ENCODE measurements at places on chromosomes 4 and X.

GRCh38 chr4:1578251-1578773 lies 105.8 kb downstream of the FAM53A start:
- no peak for DNase-seq

- no peak for DNase-seq
Measured at GRCh38 chrX:298993-299392, 17.8 kb downstream of the PLCXD1 start.

DNA sequence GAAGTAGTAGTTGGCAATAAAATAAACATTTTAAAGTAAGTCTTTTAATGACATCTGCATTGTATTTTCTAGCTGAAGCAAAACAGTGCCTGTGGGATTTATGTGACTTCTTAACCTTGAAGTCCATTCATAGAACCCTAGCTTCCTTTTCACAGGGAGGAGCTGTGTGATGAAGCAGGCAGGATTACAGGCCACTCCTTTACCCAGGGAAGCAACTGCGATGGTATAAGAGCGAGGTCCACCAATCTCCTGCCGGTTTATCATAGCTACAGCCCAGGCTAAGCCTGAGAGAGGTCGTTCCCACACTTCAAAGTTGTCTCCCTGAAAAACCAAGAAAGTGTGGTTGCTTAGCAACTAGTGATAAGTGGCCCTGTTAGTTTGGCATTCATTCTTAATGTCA lies 7.0 kb downstream of the RPL36A start:
- no peak for DNase-seq

DNA sequence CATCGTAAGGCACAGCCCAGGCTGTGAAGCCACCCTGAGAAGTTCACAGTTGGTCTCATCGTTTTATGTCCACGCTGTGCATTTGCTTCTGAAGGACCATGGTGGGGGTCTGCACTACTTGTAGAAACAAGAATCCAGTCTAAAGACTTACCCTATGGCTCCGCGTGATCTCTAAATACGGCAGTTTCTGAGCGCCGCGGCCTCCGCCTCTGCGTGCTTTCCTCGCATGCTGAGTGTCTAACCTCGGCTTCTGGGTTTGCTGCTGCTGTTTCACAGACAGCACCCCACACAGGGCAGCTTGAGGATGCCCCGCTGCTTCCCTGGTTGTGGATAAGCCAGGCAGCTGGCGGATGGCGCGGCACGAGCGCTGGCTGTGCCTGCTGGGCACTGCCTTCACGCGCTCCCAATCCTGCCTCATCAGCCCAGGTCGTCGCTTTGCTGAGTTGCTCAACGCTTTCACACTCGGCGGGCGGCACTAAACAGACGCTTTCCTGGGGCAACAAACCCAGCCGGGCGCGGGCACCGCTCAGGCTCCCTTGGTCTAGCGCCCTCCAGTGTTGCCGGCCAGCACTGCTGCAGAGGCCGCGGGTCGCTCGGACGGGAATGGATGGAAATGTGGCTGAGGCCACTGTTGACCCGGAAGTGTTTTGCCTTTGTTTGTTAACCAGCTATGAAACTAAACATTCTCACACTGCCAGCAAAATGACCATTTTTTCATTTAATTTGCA lies 39.2 kb downstream of the FGFRL1 start:
- peak; percentile 69 for DNase-seq

- DNase-seq: no peak
Measured at GRCh38 chr4:34158878-34159277, 2085.4 kb downstream of the ARAP2 start.

GRCh38 chr4:181350615-181351415 lies 892.4 kb upstream of the TENM3 start:
- DNase-seq: no peak

DNA sequence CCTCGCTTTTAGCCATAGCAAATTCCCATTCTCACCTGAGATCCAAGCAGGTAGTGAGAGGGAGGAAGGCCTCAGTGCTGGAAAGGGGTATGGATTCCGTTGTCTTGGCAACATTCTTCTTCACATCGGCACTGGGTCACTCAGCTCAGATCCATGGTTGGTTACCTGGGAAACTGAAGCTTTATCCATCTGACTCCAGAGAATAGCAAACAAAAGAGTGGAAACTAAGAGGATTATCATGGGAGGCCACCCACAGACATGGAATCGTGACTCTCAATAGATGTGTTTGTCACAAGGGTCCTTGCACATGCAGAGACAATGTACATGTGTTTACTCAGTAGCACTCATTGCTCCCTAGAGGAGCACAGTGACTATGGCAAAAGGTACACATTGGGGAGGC lies 81.0 kb downstream of the MAGED4 start:
- no peak for DNase-seq

DNA sequence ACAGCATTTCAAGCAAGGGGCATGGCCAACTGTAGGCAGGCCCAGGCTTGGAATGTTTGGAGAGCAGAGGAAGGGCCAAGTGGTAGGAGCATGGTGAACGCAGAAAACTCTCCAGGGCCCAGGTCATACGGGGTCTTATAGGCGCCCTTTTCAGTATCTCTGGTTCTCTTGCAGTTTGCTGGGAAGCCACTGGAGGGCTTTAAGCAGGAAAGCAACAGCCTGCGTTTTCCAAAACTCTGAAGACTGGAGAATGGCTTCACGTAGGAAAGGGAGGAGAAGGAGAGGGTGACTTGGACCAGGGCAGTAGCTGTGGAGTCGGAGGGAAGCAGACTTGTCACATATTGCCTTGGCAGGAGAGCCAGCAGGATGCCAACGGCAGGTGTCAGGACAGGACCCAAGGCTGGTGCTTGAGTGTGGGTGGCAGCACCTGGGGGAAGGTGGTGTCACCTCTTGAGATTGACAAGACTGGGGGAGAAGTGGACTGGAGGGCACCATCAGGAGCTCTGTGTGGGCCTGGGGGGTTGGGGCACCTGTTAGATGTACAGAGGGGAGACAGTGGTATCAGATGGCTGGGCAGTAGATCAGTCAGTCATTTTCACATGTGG lies 21.9 kb downstream of the TKTL1 start:
- no peak for DNase-seq

GRCh38 chr4:168528131-168528949 lies 31.5 kb downstream of the PALLD start:
- no peak for DNase-seq

GRCh38 chr4:156970501-156971164 lies 966 bp downstream of the PDGFC start:
- peak; percentile 52 for DNase-seq

DNA sequence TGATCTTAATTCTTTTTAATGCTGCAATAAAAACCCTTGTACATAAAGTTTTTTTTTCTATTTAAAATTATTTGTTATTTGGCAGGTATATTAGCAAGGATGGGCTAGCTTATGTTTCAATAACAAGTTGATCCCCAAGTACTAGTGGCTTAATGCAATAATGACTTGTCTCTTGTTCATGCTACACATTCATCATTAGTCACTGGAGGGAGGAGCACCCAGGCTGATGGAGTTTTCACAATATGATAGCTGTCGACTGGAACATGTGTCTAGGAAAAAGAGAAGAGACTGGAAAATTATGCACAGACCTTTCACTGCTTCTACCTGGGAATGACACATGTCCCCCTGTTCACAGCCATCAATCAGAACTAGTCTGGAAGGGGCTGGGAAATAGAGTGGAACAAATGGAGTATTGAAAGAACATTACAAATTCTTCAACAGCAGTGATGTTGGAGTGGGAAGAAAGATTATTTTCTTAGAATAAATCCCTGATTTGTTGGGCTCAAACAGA lies 387.9 kb upstream of the RPS6KA3 start:
- no peak for DNase-seq

DNA sequence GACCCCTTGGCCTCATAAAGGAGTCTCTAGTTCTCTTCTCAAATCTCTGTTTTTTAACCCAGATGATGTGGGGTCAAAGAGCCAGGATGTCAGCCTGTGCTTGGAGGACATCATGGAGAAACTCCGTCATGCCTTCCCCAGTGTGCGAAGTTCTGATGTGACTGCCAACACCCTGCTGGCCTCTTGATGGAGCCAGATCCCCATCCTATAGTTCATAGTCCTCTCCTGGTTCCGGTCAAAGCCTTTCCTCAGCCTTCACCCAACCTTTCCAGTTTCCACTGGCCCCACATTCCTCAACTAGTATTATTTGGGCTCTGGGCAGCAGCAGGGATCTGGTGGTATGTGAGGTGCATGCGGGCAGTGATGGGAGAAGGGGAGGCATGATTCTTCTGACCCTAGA lies 30.7 kb downstream of the TAF7L start:
- DNase-seq: no peak

- no peak for DNase-seq
Measured at GRCh38 chr4:166308647-166309046, 435.6 kb downstream of the TLL1 start.

- DNase-seq: no peak
Measured at GRCh38 chr4:148061141-148061481, 329.2 kb downstream of the ARHGAP10 start.

GRCh38 chr4:121122661-121123060 lies 41.5 kb downstream of the TNIP3 start:
- no peak for DNase-seq

DNA sequence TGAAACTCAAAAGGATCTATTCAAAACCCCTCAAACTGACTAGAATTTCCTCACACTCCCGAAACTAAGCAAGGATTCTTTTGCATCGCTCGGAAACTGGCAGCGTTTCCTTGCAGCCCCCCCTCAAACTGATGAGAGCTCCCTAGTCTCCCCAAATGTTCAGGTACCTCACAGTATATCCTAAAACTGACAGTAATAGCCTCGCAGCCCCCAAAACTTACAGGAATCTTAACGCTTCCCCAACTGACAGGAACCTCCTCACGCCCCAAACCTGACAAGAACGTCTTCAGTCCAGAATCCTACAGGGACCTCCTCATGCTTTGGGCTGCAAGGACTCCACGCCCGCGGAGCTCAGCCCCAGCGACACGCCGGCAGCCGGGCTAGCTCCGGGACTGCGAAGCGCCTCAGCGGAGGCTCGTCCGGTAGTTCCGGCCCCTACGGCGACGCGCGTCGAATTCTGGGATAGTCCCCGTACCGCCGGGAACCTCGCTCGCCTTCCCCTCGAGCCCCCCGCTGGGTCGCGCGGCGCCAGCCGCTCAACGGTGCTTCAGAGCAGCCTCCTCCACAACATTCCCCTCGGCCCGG lies 640 bp downstream of the PHF8 start:
- no peak for DNase-seq

DNA sequence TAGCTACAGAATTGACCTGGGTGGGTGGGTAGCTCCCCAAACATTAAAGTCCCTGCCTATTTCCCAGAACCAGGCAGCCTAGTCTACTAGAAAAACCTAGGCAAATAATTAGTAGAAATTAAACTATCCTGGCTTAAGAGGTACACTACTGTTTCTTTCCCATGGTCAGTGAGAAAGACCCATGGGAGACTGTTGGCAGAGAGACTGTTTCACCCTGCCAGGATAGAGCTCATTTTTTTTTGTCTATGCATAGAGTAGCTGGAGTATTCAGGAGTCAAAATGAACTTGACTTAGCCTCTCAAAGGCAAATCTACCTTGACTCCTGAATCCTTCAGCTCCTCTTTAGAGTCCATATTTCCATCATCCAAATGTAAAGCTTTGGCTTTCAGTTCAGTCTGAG lies 107.0 kb upstream of the AR start:
- no peak for DNase-seq

GRCh38 chr4:160370046-160370445 lies 1267.2 kb downstream of the RAPGEF2 start:
- DNase-seq: no peak

DNA sequence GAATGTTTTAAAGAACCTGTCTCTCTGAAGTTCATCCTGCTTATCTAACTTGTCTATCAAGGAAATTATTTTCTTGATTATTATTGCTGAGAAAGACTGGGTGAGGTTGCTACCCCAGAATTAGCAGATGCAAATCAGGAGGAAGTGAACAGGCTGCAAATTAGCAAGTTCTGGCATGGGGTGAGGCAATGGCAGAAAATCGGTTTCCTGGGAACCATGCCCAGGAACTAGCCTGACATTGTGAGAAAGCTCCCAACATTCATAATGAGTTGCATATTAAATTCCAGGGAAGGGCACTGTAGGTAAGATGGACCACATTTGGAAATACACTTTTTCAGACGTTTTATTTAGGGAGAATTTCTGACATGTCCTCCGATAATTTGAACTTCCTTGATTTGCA lies 11.6 kb downstream of the ARSF start:
- peak; percentile 31 for DNase-seq

GRCh38 chrX:126819429-126819828 lies at the start of gene PRR32:
PRR32 (plus strand) TSS chrX:126819729; CDS start chrX:126819844, 115 bp downstream.
- DNase-seq: no peak

- no peak for DNase-seq
Measured at GRCh38 chr4:107153228-107153627, 117.1 kb upstream of the DKK2 start.

DNA sequence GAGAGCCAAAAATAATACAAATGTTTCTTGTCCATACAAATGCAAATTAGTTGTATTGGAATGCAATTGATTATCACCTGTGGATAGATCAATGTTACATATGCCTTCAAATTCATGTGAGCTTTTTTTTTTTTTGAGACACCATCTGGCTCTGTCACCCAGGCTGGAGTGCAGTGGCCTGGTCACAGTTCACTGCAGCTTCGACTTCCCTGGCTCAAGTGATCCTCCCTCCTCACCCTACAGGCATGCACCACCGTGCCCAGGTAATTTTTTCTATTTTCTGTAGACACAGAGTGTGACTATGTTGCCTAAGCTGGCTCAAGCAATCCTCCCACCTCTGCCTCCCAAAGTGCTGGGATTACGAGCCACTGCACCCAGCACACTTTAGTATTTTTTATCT lies 38.6 kb upstream of the TMEM184C start:
- DNase-seq: no peak

GRCh38 chrX:38923451-38923969 lies 122.3 kb downstream of the MID1IP1 start:
- no peak for DNase-seq

DNA sequence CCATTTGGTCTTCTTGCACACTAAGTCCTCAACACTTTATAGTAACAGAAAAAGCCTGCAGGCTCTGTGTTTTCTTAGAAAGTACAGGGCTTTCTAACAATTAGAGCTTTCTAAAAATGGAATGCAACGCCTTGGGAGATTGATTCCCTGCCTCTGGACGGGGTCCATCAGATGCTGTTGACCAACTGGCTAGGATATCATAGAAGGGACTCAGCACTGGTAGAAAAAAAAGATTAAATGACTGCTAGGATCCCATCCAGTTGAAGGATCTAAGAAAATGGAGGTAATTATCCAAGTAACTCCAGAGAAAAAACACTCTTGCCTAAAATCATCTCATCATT lies 39.5 kb downstream of the USP46 start:
- no peak for DNase-seq

- no peak for DNase-seq
Measured at GRCh38 chr4:3765271-3766035, 732 bp upstream of the ADRA2C start.

DNA sequence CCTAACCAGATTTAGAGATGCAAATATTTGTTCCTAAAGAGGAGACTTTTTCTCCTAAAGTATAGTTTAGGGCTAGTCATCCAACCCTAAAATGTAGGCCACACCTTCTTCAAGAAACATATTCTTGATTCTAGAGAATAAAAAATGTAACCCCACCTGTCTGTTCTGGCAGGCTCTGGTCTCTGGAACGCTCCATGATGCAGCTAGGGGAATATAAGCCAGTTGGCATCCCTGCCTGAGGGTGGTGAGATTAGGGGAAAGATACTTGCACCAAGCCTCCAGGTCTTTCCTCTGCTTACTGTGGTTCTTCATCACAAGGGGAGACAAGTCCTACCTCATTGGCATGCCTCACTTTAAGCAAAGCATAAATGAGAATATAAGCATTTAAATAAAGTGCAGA lies 21.2 kb upstream of the TBC1D9 start:
- DNase-seq: no peak
